ENCODE measurements at places on chromosomes 12 and 14. TPM values are rescaled to one million over a fixed set of nuclear protein-coding genes. Genes with fewer than 3 reads are reported as not detected.

The KRT82 gene
- not detected for total RNA-seq

DNA sequence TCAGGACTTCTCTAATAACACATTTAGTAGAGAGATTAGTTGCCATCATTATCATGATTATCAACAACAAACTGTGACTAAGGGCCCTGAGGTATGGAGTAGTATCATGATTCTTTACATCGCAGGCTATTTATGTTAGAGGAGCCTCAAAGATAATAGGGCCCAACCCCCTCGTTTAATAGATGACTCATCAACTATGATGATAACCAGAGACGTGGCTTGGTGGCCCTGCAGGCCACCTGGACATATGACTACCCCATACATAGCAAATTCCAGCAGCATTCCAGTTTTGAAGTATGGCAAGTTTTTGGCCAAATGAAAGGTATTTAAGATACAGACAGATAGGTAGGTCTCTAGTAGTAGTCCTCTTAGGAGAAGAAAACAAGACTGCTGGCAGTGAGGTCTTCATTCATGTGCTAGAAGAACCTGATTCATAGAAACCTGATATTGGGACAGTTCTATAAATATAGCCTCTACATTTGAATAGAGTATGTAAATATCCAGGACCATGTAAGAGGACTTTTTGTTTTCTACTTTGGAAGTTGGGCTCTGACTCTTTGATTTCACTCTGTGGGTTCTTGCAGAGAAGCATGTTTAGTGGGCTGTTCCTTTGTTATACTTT lies 5.6 kb downstream of the RIC8B start:
- no peak for DNase-seq

The NPAS3 gene
- total RNA-seq, result 1.1 TPM

DNA sequence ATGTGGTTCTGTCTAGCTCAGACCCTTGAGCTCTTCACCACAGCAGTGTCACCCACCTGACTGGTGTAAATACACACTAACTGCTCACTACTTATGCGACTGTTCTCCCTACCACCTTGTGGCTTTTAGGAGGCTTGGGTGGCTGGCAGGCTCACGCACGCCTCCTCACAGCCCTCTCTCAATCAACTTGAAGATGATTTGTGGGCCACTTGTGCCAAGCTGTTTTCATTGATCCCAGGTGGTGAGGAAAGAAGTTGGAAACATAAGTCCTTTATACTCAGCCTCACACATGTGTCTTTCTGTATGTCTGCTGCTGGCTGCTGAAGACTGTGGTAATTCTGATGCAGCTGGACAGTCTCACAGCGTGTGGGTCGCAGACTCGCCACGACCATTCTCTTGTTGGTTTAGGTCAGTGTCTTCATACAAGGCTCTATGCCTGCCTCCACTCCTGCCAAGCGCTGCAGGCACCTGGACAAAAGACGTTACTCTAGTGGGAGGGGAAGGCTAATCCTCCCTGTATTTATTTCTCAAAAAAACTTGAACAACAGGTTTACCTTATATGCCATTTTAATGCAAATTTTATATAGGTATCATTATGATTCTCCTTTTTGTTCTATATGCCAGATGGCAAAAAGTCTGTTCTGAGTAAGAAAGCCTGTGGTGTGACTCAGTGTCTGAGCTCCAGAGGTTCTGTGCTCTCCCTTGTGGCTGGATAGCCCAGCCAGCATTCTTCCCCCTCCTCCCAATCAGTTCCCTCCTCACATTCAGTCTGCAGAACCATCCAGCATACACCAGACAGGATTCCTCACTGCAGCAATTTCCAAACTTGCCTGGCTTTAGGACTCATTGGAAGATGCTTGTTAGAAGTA lies 115.6 kb downstream of the DIP2B start:
- DNase-seq, result no peak
